ENCODE measurements at places on chromosomes 6 and 20.

DNA sequence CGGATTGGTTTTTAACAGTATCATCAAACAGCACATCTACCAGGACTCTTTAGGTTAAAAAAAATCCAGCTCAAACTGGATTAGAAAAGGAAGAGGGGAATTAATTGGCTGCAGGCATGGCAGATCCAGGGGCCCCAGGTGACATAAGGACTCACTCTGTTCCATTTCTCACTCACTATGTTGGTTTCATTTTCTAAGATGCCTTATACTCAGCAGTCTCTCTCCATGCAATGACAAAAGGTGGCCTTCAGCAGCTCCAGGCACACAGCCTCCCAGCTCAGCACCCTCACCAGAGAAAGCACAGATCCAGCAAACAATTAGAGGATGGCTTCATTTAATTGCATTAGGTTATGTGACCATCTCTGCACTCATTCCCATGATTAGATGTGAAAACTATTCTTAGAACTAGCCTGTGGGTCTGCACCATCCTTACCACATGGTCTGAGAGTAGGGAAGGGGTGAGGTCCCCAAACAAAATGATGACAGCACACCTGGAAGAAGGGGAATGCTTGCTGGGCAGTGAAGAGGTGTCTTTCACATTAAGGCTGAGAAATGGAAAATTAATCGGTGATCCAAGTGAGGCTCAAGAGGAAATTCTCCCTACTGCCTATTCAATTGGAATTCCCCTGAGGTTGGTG is 243.1 kb downstream of the CDH26 start:
- DNase-seq = no peak

GRCh38 chr6:86516087-86516486 is 421.2 kb upstream of the HTR1E start:
- no peak for DNase-seq

GRCh38 chr20:35013421-35014411 is 58.0 kb downstream of the MYH7B start:
- no peak for DNase-seq

GRCh38 chr6:56091159-56091869 is 156.1 kb downstream of the COL21A1 start:
- DNase-seq = no peak

DNA sequence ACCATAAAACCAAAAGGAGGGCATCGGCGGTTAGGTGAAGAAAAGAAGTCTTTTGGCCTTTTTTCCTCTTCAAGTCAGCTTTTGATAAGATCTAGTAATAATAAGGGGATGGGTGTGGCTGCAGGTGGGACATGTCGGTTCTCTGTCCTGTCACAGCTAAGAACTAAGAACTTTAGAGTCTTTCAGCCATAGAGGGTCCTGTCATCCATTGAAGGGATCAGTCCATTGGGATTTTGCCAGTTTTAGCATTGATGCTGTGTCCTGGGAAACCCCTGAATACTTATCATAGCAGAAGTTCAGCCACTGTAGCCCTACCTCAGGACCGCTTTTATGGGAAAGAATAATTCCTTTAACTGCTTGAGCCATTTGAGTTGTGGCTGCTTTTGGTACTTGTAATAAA is 18.2 kb upstream of the SCP2D1 start:
- no peak for DNase-seq

- no peak for DNase-seq
Measured at GRCh38 chr6:142960098-142960497, 15.1 kb upstream of the HIVEP2 start.

DNA sequence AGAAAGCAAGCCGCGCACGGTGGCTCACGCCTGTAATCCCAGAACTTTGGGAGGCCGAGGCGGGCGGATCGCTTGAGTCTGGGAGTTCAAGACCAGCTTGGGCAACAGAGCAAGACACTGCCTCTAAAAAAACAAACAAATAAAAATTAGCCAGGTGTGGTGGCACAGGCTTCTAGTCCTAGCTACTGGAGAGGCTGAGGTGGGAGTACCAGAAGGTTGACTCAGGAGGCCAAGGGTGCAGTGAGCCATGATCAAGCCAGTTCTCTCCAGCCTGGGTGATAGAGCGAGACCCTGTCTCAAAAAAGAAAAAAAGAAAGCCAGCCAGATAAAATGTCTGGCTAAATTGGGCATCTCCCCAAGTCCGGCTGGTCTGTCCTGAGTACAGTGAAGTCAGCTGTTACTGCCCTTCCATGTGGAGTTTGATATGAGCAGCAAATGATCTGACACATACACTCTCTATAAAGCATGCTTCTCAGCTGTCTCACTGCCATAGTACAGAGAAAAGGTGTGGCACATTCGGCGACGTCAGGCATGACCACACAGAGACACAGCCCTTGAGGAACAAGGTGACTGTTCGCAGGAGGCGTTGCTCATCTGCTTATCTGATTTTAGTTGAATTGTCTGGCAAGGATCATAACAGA is 13.0 kb downstream of the CD83 start:
- no peak for DNase-seq

DNA sequence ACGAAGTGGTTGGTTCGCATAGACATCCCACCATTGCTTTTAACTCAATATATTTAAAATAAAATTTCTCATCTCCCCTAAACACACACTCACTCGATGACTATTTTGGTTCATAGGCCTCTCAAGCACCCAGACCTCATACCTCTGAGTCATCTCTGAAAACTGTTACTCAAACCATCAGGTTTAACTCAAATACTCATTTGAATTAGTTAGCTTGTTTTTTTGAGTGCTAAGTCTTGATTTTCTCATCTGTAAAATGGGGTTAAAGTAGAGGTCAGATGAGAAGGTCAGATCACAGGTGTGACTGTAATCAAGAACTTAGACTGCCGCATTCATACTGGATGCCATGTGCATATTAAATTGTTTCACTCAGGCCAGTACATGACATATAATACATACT is 243.9 kb upstream of the TENT5A start:
- DNase-seq = no peak

GRCh38 chr6:114342086-114342825 is 567 bp downstream of the HS3ST5 start:
- no peak for DNase-seq

DNA sequence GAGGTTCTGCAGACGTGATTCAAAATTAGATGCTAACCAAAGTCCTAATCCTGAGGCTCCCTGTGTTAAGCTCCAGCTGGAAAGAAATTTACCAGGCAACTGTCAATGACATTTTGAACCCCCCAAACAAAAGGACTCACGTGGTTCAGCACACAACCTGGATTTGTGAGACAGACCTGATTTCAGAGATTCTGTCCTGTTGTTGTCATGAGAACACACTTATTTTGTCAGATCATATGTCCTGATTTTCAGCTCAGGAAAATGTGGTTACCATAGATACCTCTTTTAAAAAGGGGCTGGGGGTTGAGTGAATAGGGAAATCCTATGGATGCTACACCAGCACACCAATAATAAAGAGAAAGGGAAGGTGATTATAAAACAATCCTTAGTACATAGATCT is 61.6 kb downstream of the MTFR2 start:
- DNase-seq = no peak

- no peak for DNase-seq
Measured at GRCh38 chr6:43843097-43843645, 73.2 kb downstream of the VEGFA start.

- no peak for DNase-seq
Measured at GRCh38 chr6:161191007-161191406, 82.9 kb downstream of the AGPAT4 start.

DNA sequence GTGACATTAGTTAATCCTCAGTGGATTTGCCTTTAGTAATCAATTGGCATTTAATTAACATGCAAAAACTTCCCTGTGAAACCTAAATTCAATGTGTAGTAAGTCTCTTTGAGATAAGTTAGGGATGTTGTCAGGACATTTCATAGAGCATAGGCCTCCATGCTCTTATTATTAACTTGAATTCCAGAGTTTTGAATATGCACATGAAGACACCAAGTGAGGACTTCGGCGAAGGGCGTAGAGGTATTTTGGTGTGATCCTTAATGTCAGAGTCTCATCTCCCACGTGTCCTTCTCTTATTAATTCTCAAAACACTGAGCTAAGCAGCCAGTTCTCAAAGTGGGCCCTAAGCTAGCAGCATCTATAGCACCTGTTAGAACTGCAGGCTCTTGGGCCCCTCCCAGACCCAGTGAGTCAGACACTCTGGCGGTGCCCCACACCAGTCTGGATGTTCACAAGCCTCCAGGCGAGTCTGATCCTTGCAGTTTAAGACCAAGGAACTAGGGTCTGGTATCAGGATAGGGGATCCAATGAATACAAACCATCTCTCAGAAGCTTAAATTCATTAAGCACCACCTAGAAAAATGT is 292.1 kb downstream of the QKI start:
- no peak for DNase-seq

- no peak for DNase-seq
Measured at GRCh38 chr20:13113731-13114130, 105.0 kb downstream of the SPTLC3 start.

- DNase-seq = no peak
Measured at GRCh38 chr6:134145786-134146185, 93.4 kb upstream of the SLC2A12 start.

- DNase-seq = no peak
Measured at GRCh38 chr6:22098601-22099031, 198.2 kb downstream of the PRL start.

- no peak for DNase-seq
Measured at GRCh38 chr6:54586251-54586650, 260.3 kb upstream of the FAM83B start.

GRCh38 chr6:68094070-68094469 is 541.0 kb upstream of the ADGRB3 start:
- DNase-seq = no peak

- DNase-seq = no peak
Measured at GRCh38 chr20:32304131-32304746, 26.8 kb downstream of the KIF3B start.

- no peak for DNase-seq
Measured at GRCh38 chr6:44269178-44269920, 901 bp upstream of the TMEM151B start.

DNA sequence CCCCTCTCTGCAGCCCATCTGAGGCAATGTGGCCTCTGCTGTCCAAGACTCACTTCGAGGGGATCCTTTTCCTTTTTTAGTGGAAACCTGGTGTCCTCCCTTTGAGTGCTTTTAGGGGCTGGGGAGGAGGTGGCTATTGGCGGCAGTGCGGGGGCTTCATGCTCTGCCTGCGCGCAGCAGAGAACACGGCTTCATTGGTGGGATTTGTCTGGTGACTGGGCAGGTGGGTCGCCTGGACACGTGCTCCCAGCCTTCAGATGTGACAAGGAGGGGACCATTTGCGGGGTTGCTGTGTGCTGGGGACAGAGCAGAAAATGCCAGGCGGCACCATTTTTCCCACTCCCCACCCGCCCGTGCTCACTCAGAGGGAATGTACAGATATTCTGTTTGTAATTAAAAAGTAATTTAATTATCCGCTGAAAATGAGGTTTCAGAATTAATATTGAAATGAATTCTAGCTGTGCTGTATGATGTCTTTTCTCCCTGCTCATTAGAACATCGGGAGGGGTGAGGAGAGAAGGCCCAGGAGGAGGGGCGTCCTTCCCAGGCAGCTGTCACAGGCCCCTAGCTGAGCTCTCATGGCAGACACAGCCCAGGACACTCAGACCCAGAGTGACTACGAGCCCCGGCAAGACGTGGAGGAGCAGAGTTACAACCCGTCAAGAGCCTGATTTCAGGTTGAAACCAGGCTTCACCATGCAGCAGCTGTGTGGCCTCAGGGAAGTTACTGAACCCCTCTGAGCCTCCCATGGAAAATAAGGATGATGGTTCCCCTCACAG is 417.2 kb upstream of the SULF2 start:
- DNase-seq = no peak

- DNase-seq = no peak
Measured at GRCh38 chr6:149236589-149236988, 80.9 kb upstream of the TAB2 start.

DNA sequence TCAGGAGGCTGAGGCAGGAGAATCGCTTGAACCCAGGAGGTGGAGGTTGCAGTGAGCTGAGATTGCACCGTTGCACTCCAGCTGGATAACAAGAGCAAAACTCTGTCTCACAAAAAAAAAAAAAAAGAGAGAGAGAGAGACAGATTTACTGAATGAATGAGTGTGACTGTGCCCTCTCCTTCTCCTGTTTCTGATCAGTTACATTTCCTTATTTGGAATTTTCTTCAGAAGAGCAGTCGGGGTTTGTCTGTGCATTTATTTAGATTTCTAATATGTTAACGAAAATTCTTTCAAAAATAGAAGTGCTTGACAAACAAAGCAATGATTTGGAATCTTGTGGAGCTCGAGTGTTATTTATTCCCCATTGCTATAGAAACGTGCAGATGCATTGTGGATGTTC is 6.4 kb upstream of the LRRN4 start:
- DNase-seq = no peak

GRCh38 chr6:40395066-40395697 is 192.0 kb downstream of the LRFN2 start:
- DNase-seq = no peak

DNA sequence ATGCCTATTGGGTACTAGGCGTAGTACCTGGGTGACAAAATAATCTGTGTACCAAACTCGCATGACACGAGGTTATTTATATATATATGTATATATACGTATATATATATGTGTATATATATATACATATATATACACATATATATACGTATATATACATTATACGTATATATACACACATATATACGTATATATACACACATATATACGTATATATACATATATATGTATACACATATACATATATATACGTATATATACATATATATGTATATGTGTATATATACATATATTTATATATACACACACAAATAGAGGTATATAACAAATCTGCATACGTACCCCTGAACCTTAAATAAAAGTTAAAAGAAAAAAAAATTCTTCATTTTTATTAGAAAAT is 103.2 kb downstream of the ZDHHC14 start:
- no peak for DNase-seq

DNA sequence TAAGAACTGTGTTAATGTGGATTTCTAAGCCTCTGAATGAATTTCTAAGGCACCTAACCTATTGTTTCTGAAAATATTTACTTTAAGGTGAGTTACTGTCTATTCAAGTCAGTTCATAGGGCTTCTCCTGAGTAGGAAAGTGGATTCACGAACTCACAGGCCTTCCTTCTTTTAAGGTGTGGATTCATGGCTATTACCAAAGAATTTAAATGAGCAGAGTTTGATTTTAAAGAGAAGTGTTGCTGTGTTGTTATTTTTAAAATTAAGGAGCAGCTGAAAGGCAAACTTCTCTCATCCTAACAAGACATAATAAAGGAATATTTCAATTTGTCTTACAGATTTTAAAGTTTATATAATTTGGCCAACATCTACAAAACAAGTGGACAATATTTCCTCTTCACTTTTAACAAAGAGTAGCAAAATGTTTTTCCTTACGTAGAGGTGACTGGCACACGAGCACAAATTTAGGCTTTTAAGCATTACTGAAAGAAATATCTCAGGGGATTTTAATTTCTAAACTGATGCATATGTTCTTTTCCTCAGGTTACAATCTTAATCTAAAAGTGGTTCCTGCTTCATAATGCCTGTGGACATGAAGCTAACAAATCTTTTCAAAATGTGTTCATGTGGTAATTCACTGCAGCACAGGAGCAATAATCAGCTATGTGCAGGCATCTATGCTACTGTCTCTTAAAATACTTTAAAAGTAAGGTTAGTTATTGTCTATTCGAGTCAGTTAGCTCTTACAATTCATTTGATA is 602 bp upstream of the TSPYL4 start:
- no peak for DNase-seq

- peak; percentile 2 for DNase-seq
Measured at GRCh38 chr6:169160855-169161560, 92.6 kb downstream of the THBS2 start.

- DNase-seq = no peak
Measured at GRCh38 chr6:148417045-148417444, 74.4 kb downstream of the SASH1 start.

- DNase-seq = no peak
Measured at GRCh38 chr20:61762886-61763739, 302.6 kb downstream of the TAF4 start.

GRCh38 chr6:82783587-82784236 is 281.9 kb downstream of the UBE3D start:
- DNase-seq = no peak

All from CD8-positive, alpha-beta T cell (primary cell).